ENCODE measurements at places on chromosomes 7 and 10.

- no peak for DNase-seq
These were observed 100.7 kb upstream of the AFAP1L2 start for GRCh38 chr10:114504769-114505579.

- DNase-seq, result no peak
These were observed 28.0 kb downstream of the NIPSNAP2 start for GRCh38 chr7:55992346-55992745.

DNA sequence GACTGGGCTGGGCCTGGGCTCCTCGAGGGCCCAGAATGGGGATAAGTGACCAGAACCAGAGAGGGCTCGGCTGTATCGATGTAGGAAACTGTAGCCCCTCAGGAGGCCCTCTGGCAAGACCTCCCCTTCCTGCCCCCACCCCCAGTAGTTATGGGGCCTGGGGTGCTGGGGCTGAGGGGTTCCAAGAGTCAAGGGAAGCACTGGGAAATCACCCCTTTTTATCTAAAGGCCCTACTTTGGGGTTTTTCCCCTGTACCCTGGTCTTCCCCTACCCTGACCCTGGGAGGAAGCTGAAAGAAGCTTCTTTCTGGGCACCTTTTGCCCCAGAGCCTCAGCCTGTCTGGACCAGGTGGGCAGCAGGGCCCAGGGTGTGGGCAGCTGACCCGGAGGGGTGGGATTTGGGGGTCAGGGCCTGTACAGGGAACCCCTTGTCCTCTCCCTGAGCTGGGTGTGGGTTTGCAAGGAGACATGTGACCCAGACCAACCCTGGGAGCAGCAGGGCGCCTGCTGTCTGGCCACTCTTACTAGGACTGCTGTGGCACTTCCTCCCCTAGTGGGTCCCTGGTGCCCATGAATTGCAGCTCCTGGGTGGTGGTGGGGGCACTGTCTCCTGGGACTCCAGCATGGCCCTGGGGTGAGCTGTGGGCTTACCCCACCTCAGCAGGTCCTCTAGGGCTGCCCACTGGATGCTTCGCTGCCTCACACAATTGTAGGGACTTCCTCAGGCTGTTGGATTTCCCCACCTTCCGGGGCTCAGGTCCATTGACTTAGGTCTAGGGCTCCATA is 1.5 kb downstream of the IRF5 start:
- no peak for DNase-seq

GRCh38 chr10:13614530-13615332 is 28.0 kb downstream of the PRPF18 start:
- DNase-seq, result no peak

GRCh38 chr7:9091282-9091681 is 657.9 kb downstream of the NXPH1 start:
- no peak for DNase-seq

All from NCI-H2081 treated with DMSO at 0.1 percent for 48 hours (cell line).